ENCODE measurements at places on chromosomes 7 and 10. TPM values are rescaled to one million over a fixed set of nuclear protein-coding genes. Genes with fewer than 3 reads are reported as not detected.
A peak's percentile ranks its signal among the peaks of the same experiment; 100 is the strongest.

GRCh38 chr7:154928136-154929005 lies 74.6 kb downstream of the PAXIP1 start:
- peak overlapping the region; percentile 63 for H3K4me3 ChIP-seq
- peak; percentile 50 for DNase-seq
- peak overlapping the region; percentile 36 for H3K27ac ChIP-seq
- peaks cover 24% of the 10 kb centered on the region for H3K27me3 ChIP-seq

- no peaks in the 10 kb centered on the region for H3K36me3 ChIP-seq
- no peak overlapping the region for H3K27ac ChIP-seq
- H3K4me3 ChIP-seq, result no peak overlapping the region
- H3K27me3 ChIP-seq, result no peaks in the 10 kb centered on the region
- no peak for DNase-seq
Measured at GRCh38 chr7:24422441-24423010, 138.5 kb downstream of the NPY start.

DNA sequence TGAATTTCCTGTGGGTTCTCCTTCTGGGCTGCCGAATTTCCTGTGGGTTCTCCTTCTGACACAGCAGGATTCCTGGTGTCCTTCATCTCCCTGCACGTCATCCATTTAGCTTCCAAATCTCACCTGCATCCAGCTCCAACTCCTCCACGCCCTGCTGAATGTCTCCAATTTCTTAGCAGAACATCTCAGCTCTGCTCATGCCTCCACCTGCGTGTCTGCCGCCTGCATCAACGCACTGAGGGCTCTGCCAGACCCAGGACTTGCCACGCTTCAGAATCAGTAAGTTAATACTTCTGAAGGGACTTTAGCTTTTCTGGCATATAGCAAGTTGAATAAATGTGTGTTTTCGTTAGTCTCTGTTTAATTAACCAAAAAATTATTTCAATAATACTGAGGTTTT lies 31.1 kb upstream of the VIPR2 start:
- H3K4me3 ChIP-seq, result no peak overlapping the region
- peaks cover 80% of the 10 kb centered on the region for H3K27me3 ChIP-seq
- DNase-seq, result no peak
- no peaks in the 10 kb centered on the region for H3K4me1 ChIP-seq

The ATAD1 gene
- total RNA-seq, result 26.3 TPM

DNA sequence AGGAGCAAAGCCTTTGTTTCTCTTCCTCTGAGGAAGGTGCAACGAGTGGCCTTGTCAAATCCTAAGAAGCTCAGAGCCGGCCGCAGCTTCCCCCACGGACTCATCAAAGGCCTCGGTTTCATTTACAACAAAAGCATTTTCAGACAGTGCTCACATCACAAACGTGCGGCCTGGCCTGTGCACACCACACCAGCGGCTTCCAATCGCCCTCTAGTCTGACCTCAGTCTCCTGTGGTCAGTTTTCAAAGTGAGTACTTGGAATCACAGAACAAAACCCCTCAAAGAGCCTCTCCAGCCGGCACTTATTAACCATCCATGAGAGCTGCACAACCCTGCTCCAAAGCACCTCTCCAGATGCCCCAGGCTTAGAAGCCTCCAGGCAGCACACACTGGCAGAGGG lies 3.3 kb downstream of the RADIL start:
- DNase-seq, result no peak
- no peak overlapping the region for H3K27ac ChIP-seq
- H3K4me1 ChIP-seq, result no peaks in the 10 kb centered on the region
- no peak overlapping the region for H3K4me3 ChIP-seq
- peaks cover 64% of the 10 kb centered on the region for H3K27me3 ChIP-seq

DNA sequence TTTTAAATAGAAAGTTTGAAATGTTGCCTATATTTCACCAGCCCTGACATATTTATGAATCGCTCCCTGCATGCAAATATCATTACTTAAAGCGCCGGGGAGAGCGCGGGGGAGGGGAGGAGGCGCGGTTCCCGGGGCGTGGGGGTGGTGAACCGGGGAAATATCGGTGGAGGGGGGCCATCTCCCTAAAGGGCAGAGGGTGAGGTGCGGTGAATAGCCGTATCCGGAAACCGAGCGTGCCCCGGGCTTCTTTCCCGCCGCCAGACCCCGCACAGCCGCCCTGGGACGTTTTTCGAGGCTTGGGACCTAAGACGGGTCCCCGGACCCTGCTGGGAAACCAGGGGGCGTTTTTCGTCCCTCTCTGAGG lies 6.9 kb upstream of the ZNF503 start:
- peaks cover 14% of the 10 kb centered on the region for H3K4me1 ChIP-seq
- peak overlapping the region; percentile 83 for H3K27ac ChIP-seq
- no peaks in the 10 kb centered on the region for H3K27me3 ChIP-seq
- H3K4me3 ChIP-seq, result peak overlapping the region; percentile 96
- DNase-seq, result no peak

All from PC-9 (cell line).